Gastrocnemius medialis (tissue), 4 donors: ENCODE measurements at places on chromosomes 13 and 19. TPM values are rescaled to one million over a fixed set of nuclear protein-coding genes. Genes with fewer than 3 reads are reported as not detected.

- no peaks in the 10 kb centered on the region for H3K27me3 ChIP-seq
- no peaks in the 10 kb centered on the region for H3K36me3 ChIP-seq
- DNase-seq, result no peak
Measured at GRCh38 chr13:102452836-102453235, 51.0 kb upstream of the FGF14 start.

The MEF2B gene
- not detected for total RNA-seq

- no peak overlapping the region for H3K27ac ChIP-seq
- no peaks in the 10 kb centered on the region for H3K4me1 ChIP-seq
- no peak for DNase-seq
Measured at GRCh38 chr13:94666065-94666464, 46.3 kb downstream of the SOX21 start.

DNA sequence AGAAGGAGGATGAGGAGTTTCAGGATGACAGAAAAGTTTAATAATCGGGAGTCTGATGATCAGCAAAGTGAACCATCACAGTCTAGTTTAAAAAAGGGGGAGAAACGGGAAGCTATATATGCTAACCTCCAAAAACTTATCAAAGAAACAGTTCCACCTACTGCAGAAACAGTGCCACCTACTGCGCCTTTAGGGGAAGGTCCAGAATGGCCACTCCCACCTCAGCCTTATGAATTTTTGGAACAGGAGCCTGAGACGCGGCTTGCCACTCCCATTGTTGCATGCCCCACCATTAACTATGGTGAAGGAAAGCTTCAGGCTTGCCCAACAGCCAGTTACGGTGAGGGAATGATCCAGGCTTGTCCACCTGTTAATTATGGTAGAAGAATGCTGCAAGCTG lies 929.0 kb downstream of the SLITRK6 start:
- no peaks in the 10 kb centered on the region for H3K27me3 ChIP-seq
- no peaks in the 10 kb centered on the region for H3K4me1 ChIP-seq
- H3K27ac ChIP-seq, result no peak overlapping the region
- no peak for DNase-seq
- H3K36me3 ChIP-seq, result no peaks in the 10 kb centered on the region
- no peak overlapping the region for H3K4me3 ChIP-seq

GRCh38 chr13:46265292-46265691 lies 53.6 kb downstream of the LRRC63 start:
- no peak overlapping the region for H3K4me3 ChIP-seq
- H3K4me1 ChIP-seq, result no peaks in the 10 kb centered on the region

The GRIN2D gene
- total RNA-seq, result 0.07 TPM

DNA sequence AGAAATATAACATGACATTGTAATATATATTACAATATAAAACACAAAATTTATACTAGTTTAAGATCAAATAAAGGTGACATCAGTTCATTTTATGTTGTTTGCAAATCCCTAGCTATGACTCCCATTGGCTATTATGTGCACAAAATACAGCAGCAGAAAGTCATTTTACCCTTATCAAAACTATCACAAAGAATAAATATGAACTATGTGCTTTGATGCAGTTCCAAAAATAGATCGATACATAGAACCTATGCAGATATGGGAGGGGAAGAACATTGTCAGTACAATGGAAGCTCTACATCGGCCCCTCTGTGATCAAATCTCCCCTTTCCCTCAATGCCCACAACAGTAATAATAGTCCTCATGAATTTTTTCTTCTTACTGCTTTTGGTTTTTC lies 1038.1 kb upstream of the PCDH20 start:
- no peaks in the 10 kb centered on the region for H3K36me3 ChIP-seq
- no peaks in the 10 kb centered on the region for H3K4me1 ChIP-seq
- no peak overlapping the region for H3K4me3 ChIP-seq
- H3K27me3 ChIP-seq, result no peaks in the 10 kb centered on the region
- no peak for DNase-seq
- H3K27ac ChIP-seq, result no peak overlapping the region

The THSD8 gene
- not detected for total RNA-seq

- peak overlapping the region; percentile 31 for H3K4me3 ChIP-seq
- H3K36me3 ChIP-seq, result no peaks in the 10 kb centered on the region
- no peaks in the 10 kb centered on the region for H3K27me3 ChIP-seq
- no peak for DNase-seq
- peaks cover 11% of the 10 kb centered on the region for H3K4me1 ChIP-seq
- no peak overlapping the region for H3K27ac ChIP-seq
Measured at GRCh38 chr13:34750078-34750931, 191.8 kb upstream of the NBEA start.

- H3K27me3 ChIP-seq, result no peaks in the 10 kb centered on the region
- H3K4me3 ChIP-seq, result no peak overlapping the region
- no peaks in the 10 kb centered on the region for H3K36me3 ChIP-seq
Measured at GRCh38 chr13:101429733-101430132, 13.4 kb upstream of the NALCN start.

- peak within 1 kb of the TSS; percentile 37 for H3K4me3 ChIP-seq
- no peak within 1 kb of the TSS for H3K27ac ChIP-seq
- DNase-seq, result no peak
Measured at GRCh38 chr19:36008336-36008978, at the start of gene SYNE4. Gene SYNE4, minus strand, starts transcription at chr19:36008813. Its CDS starts 132 bp downstream, at chr19:36008681.

- H3K27me3 ChIP-seq, result no peaks in the 10 kb centered on the region
- no peak for DNase-seq
- H3K4me1 ChIP-seq, result peaks cover 3% of the 10 kb centered on the region
- no peaks in the 10 kb centered on the region for H3K36me3 ChIP-seq
Measured at GRCh38 chr13:25981060-25981459, 70.8 kb downstream of the SHISA2 start.

The KRTDAP gene
- total RNA-seq, result not detected

The ZNF701 gene
- 4.4 TPM for total RNA-seq

DNA sequence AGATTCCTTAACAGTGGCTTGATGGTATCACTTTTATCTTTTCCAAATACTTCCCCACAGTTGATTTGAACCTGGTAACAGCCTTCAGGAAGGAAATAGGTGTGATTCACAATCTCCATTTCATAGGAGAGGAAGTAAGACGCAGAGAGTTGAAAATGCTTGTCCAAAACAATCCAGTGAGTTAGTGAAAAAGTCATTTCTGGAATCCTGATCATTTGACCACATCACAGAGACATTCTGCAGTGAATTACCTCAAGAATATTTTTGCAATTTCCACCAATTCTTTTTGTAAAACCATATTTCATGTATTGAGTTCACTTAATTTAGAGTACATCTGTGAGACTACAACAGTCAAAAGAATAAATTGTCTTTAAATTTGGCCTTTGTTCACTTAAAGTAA lies 292.8 kb downstream of the DCLK1 start:
- no peak for DNase-seq
- H3K27ac ChIP-seq, result no peak overlapping the region
- H3K4me3 ChIP-seq, result no peak overlapping the region
- no peaks in the 10 kb centered on the region for H3K27me3 ChIP-seq

GRCh38 chr13:65917731-65918130 lies 1312.4 kb downstream of the PCDH9 start:
- H3K36me3 ChIP-seq, result no peaks in the 10 kb centered on the region
- H3K4me1 ChIP-seq, result no peaks in the 10 kb centered on the region
- no peak overlapping the region for H3K4me3 ChIP-seq

- no peak overlapping the region for H3K4me3 ChIP-seq
- no peaks in the 10 kb centered on the region for H3K4me1 ChIP-seq
- H3K27me3 ChIP-seq, result no peaks in the 10 kb centered on the region
- no peak overlapping the region for H3K27ac ChIP-seq
Measured at GRCh38 chr13:35789335-35790165, 313.1 kb upstream of the MAB21L1 start.

The FUT1 gene
- 0.61 TPM for total RNA-seq

The ZNF829 gene
- total RNA-seq, result 0.97 TPM

GRCh38 chr13:47252627-47253026 lies 355.8 kb upstream of the HTR2A start:
- no peak overlapping the region for H3K27ac ChIP-seq
- DNase-seq, result no peak
- H3K36me3 ChIP-seq, result no peaks in the 10 kb centered on the region
- H3K4me3 ChIP-seq, result no peak overlapping the region

The PCDH9 gene
- 2.0 TPM for total RNA-seq

DNA sequence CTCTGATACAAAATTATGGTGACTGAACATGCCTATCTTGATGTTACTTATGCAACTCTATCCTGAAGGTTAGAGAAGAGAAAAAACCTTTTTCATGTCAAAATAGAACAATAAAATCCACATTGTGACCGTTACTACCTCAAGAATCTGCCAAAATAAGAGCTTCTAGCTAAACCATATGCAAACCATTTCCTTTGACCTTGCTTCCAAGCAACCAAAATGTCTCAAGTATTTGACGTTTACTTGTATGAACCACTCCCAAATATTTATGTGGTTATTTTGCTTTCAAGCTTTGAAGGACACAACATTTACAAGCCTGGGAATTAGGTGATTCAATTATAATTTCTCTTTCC lies 13.9 kb downstream of the FOXO1 start:
- DNase-seq, result no peak
- no peak overlapping the region for H3K4me3 ChIP-seq
- peaks cover 76% of the 10 kb centered on the region for H3K4me1 ChIP-seq
- no peaks in the 10 kb centered on the region for H3K27me3 ChIP-seq

The OR10H4 gene
- not detected for total RNA-seq

The SLC1A6 gene
- not detected for total RNA-seq

GRCh38 chr13:73505376-73505890 lies 446.6 kb downstream of the KLF5 start:
- H3K27ac ChIP-seq, result no peak overlapping the region
- no peaks in the 10 kb centered on the region for H3K4me1 ChIP-seq
- no peak overlapping the region for H3K4me3 ChIP-seq
- H3K27me3 ChIP-seq, result no peaks in the 10 kb centered on the region
- DNase-seq, result no peak

The POU4F1 gene
- total RNA-seq, result not detected

The SIGLECL1 gene
- total RNA-seq, result not detected

GRCh38 chr13:75195495-75196146 lies 286.3 kb downstream of the TBC1D4 start:
- H3K36me3 ChIP-seq, result no peaks in the 10 kb centered on the region
- no peak overlapping the region for H3K27ac ChIP-seq
- peaks cover 39% of the 10 kb centered on the region for H3K4me1 ChIP-seq
- no peak overlapping the region for H3K4me3 ChIP-seq
- DNase-seq, result no peak

The YJEFN3 gene
- total RNA-seq, result 0.31 TPM

The ABCA7 gene
- 19.7 TPM for total RNA-seq

- H3K4me1 ChIP-seq, result no peaks in the 10 kb centered on the region
- no peak for DNase-seq
- no peak overlapping the region for H3K4me3 ChIP-seq
- peaks cover 4% of the 10 kb centered on the region for H3K27me3 ChIP-seq
- no peaks in the 10 kb centered on the region for H3K36me3 ChIP-seq
- no peak overlapping the region for H3K27ac ChIP-seq
Measured at GRCh38 chr19:55197528-55197927, 11.8 kb downstream of the PTPRH start.

DNA sequence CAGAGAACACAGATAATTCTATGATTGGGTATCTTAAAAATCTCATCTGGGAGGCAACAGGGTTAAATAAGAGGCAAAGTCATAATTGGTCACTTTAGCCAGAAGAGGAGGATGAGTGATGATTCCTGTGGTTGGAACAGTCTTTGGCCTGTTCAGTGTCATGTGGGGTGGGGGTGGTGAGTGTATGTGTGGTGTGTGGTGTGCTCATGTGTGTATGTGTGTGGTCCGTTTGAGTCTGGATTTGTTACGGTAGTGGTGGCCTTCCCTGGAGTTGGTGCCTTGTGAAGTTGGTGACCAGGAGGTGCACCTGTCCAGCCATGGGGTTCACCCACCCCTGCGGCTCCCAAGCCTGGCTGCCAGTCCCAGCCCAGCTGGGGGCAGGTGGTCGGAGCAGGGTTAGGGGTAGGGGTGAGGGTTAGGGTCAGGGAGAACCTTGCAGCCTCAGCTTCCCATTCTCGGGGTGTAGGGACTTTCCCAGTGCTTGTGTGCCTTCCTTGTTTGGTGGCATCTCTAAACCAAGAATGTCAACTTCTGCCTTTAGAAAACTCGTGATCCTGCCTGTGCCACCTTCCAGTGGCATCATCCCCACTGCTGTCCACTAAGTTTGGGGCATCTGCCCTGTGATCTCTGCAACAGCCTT lies 97.5 kb downstream of the RAB20 start:
- no peak for DNase-seq
- no peaks in the 10 kb centered on the region for H3K27me3 ChIP-seq
- H3K36me3 ChIP-seq, result peaks cover 6% of the 10 kb centered on the region
- H3K4me1 ChIP-seq, result no peaks in the 10 kb centered on the region
- no peak overlapping the region for H3K27ac ChIP-seq
- no peak overlapping the region for H3K4me3 ChIP-seq

DNA sequence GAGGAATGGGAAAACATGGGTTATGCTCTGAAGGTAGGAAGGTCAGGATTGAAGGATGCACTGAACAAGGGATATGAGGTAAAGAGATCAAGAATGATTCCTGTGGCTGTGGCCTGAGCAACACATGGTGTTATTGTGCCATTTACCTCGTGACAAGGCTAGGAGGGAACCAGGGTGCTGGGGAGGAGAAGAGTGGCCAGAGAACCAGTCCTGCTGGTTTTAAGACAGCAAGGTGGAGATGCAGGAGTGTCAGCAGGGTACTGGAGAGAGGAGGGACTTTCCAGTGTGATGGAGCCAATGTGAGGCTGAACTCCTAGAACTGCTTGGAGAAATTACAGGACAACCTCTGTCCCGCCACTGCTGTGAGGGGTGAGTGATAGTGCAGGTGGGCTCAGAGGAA lies 282.4 kb downstream of the MYO16 start:
- no peak overlapping the region for H3K27ac ChIP-seq
- DNase-seq, result no peak
- no peak overlapping the region for H3K4me3 ChIP-seq
- no peaks in the 10 kb centered on the region for H3K36me3 ChIP-seq
- H3K27me3 ChIP-seq, result no peaks in the 10 kb centered on the region

GRCh38 chr19:28299649-28300048 lies 913.3 kb downstream of the UQCRFS1 start:
- no peaks in the 10 kb centered on the region for H3K4me1 ChIP-seq
- H3K27ac ChIP-seq, result no peak overlapping the region
- H3K27me3 ChIP-seq, result no peaks in the 10 kb centered on the region
- H3K4me3 ChIP-seq, result no peak overlapping the region
- no peak for DNase-seq

The SHKBP1 gene
- total RNA-seq, result 22.7 TPM

- peaks cover 19% of the 10 kb centered on the region for H3K36me3 ChIP-seq
- no peaks in the 10 kb centered on the region for H3K4me1 ChIP-seq
- H3K27ac ChIP-seq, result no peak overlapping the region
- H3K4me3 ChIP-seq, result no peak overlapping the region
- DNase-seq, result no peak
Measured at GRCh38 chr13:40813667-40814454, 24.4 kb downstream of the SLC25A15 start.

The OPA3 gene
- 14.8 TPM for total RNA-seq

The PABPC3 gene
- not detected for total RNA-seq

DNA sequence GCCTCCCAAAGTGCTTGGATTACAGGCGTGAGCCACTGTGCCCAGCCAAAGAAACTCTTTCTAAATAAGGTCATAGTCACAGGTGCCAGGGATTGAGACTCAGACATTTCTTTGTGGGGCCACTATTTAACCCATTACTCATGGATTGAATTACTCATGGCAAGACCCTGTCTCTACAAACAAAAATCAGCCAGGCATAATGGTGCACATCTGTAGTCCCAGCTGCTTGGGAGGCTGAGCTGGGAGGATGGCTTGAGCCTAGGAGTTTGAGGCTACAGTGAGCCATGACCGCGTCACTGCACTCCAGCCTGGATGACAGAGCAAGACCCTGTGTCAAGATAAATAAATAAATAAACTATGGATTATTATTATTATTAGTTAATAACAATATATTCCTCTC lies 3.6 kb upstream of the KLF2 start:
- H3K27ac ChIP-seq, result no peak overlapping the region
- no peaks in the 10 kb centered on the region for H3K27me3 ChIP-seq
- no peak overlapping the region for H3K4me3 ChIP-seq
- peaks cover 8% of the 10 kb centered on the region for H3K4me1 ChIP-seq
- no peaks in the 10 kb centered on the region for H3K36me3 ChIP-seq
- DNase-seq, result no peak
